Upper lobe of left lung (tissue), 6 donors: ENCODE measurements at places on chromosomes 6 and 20.
A peak's percentile ranks its signal among the peaks of the same experiment; 100 is the strongest.

- no peak for DNase-seq
These were observed 9.4 kb upstream of the ZBTB46 start for GRCh38 chr20:63840405-63840828.

DNA sequence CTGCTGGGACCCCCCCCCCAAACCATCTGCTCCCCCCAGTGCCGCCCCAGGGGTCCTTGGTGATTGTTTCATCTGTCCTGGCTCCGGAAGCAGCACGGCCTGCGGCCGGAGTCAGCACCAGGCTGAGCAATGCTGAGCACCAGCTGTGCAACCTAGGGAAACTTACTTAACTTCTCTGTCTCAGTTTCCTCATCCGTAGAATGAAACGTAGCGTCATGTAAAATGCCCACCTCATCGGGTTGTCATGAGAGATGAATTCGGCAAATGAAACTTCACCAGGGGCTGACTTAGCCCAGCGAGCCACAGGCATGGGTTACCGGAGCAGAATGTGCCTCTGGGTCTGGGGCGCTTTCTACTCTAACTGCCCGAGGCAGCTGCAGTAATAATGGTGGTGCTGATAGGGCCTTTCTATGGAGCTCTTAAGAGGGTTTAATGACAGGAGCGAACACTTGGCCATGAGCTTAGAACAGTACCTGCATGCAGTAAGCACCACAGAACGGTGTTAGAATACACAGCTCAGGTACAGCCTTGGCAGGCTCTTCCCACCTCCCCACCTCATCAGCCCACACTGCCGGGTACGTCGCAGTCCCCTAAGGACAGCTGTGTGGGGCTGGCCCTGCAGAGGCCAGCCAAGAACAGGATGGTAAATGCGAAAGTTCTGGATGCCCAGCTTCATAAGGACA lies 1.7 kb downstream of the THBS2 start:
- DNase-seq = no peak

- no peak for DNase-seq
These were observed 19.7 kb downstream of the ZBP1 start for GRCh38 chr20:57600320-57601210.

GRCh38 chr20:53923566-53924369 lies 146.6 kb downstream of the BCAS1 start:
- DNase-seq = no peak

GRCh38 chr20:53737396-53738038 lies 143.9 kb upstream of the ZNF217 start:
- no peak for DNase-seq

DNA sequence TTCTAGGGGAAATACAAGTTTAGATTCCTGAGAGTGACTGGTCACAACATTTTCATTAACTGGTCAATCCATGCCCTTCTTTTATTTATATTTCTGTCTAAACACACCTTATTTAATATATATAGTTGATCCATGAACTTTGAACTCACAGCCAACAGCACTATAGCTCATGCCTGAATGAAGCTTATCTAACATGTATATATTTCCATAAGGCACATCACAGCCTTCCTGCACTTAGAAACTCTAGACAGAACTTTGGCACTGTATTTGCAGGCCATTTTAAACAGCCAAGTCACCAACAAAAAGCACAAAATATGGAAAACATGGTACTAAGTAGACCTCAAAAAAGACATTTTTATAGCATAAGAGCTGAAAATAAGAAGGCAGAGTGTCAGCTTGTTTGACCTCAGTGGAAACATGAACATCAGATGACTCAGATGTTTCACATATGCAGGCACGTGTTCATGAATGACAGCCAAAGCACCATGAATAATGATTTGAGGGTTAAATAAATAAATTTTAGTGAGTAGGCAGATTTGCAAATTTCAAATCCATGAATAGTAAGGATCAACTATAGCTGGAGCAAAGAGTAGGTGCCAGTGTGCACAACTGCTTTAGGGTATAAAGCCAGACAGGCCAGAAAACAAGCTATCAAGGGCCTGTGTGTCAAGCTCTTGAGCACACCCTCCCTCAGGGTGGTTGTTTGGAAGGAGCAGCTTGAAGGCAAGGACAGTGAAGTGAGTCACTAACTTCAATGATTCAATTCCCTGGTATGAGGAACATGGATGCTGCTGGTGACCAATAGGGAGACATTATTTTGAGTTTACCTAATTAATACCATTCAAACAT lies 88.9 kb upstream of the NT5E start:
- peak; percentile 48 for DNase-seq

DNA sequence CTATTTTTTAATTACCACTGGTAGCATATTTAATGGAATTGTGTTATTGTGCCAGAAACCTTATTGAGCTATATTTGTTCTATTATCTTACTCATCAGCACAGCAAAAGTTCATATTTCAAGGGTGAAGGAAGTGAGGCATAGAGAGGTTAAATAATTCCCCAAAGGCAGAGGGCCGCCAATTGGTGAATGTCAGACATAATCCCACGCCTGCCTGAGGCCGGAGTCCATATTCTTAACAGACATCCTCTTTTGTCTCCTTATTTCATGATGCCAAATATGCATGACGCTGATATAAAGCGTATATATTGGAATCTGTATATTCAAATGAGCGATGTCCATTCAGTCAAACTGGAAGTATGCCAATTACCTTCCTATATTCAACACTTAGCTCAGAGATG lies 505.0 kb upstream of the SLC35B3 start:
- DNase-seq = no peak

GRCh38 chr20:38726804-38727606 lies 2.7 kb downstream of the SLC32A1 start:
- peak; percentile 79 for DNase-seq

DNA sequence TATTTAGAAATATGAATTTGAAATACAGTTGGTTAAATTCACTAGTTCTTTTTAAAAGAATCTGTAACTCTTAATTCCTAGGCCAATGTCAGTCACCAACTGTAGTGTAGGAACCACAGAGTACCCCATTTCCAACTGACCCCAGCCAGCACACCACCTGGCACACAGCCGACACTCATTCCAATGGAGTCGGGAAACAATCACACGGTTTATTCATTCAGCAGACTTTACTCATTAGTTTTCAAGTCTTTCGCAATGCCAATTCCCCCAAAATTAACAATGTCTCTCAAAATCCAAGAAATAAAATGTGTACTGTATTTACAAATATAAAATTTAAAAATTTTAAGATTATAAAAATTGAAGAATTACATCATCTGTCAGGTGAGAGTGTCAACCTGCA lies 13.5 kb downstream of the ARG1 start:
- no peak for DNase-seq

GRCh38 chr20:5663396-5663795 lies 86.8 kb upstream of the SHLD1 start:
- DNase-seq = no peak

DNA sequence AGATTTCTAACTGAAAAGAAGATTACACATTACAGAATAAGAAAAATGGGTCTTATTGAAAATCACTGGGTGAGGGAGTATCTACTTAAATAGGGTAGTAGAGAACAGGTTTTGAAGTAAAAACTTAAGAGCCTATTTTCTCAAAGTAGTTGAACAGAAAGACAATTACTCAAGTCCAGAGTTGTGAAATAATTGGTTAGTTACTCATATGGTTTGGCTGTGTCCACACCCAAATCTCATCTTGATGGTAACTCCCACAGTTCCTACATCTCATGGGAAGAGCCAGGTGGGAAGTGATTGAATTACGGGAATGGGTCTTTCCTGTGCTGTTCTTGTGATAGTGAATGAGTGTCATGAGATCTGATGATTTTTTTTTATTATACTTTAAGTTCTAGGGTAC lies 1035.3 kb upstream of the GJE1 start:
- no peak for DNase-seq

DNA sequence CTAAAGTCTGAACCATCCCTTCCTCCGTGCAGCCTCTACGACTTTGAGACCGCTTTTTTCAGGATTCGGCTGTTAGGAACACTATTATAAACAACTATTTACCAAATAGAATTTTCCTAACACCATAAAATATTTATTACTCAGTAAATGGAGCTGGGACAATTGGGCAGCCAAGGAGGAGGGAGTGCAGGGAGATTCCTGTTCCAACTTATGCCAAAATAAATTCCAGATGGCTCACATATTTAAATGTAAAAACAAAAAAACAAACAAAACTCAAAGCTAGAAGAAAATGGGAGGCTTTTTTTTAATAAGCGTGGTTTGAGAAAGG lies 48.1 kb downstream of the TCP11 start:
- no peak for DNase-seq

GRCh38 chr6:35611240-35611639 lies 77.5 kb downstream of the FKBP5 start:
- DNase-seq = no peak

GRCh38 chr6:57177545-57178265 lies 5.6 kb downstream of the BAG2 start:
- DNase-seq = no peak

GRCh38 chr6:158377860-158378259 lies 65.6 kb downstream of the TULP4 start:
- DNase-seq = no peak

- DNase-seq = no peak
These were observed 96.8 kb downstream of the PDE10A start for GRCh38 chr6:165566088-165566828.

DNA sequence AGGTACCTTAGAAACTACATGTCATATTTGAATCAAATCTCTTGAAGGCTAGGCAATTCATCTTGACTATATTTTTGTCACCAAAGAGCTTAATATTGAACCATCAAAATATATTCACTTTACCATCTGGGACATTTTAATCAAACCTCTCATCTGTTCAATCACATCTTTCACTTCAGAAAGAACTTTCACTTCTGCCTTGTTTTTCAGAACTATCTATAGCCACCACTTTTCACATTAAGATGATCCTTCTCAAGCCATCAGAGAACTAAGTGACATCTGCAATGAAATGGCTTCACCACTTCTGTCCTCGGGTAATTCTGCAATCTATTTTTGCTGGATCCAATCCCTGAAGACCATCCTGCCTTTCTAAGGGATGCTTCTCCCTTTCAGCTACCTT lies 57.8 kb downstream of the OR2B2 start:
- no peak for DNase-seq

GRCh38 chr6:17665132-17665531 lies 41.6 kb downstream of the NUP153 start:
- no peak for DNase-seq
